SK-N-SH (cell line): ENCODE measurements at places on chromosomes 2 and 18.

- no peak for DNase-seq
Measured at GRCh38 chr2:222492683-222493082, 68.3 kb downstream of the SGPP2 start.

DNA sequence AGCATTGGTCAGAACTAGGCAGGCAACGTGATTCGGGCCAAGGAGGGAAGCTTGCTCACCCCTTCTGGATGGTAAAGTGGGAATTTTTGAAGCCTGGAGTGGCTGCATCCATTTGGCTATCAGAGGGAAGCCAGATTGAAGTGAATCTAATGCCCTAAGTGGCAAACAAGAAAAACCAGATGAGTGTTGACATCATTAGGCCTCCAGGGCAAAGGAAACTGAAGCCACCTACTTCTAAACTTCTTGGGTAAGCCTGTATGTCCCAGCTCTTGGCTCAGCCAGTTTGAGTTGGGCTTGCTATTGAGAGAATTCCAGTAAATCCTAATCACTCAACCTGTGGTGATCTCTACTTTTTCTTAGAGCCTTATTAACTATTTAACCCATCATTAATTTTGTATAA lies 20.9 kb downstream of the SOX11 start:
- no peak for DNase-seq

- no peak for DNase-seq
Measured at GRCh38 chr18:60943297-60943696, 389.9 kb upstream of the CDH20 start.

DNA sequence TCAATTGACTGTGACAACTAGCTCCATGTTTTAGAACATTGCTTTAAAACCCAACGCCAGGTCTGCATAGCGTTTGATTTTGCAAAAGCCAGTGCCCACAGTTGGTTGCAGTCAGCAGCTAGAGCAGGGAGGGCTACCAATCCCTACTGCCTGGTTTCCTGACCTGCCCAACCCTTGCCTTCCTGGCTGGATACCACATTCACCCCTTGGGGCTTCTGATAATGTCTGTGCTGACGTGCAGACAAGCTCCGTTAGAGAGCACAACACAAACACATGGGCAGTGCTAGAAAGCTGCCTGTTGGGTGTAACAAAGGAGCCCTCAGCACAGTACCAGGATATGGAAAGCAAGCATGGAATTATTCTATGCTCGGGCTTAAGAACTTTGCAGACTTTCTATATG lies 71.4 kb upstream of the THSD7B start:
- peak; percentile 20 for DNase-seq

DNA sequence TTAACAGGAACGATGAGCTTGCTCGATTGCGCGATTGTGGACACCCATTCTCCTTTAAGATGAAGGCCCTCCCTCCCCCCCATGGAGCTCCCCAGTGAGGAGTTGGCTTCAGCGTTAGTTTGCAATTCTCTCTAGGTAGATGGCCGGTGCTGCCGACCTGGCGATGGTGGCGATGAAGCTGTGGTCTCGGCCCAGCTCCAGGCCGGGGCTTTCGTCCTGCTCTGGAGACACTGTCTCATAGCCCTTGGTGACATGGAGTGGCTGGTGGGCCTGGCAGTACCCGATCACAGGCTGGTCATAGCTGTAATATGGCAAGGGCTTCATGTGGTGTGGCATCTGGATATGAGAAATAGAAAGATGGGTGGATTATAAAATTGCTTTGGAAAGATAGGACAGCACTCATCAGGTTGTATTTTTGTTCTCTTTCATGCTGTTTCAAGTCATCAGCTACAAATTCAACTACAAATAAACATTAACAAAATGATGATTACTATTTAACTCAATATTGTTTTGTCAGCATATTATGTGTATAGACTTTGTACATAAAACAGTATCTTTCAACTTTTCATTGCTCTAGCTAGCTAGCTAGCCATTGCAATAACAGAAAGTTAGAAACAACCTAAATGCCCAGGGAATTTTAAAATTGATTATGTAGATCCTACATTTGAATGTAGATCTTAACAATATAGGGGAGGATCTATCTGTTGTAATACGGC lies 773.4 kb downstream of the LRRTM4 start:
- no peak for DNase-seq

DNA sequence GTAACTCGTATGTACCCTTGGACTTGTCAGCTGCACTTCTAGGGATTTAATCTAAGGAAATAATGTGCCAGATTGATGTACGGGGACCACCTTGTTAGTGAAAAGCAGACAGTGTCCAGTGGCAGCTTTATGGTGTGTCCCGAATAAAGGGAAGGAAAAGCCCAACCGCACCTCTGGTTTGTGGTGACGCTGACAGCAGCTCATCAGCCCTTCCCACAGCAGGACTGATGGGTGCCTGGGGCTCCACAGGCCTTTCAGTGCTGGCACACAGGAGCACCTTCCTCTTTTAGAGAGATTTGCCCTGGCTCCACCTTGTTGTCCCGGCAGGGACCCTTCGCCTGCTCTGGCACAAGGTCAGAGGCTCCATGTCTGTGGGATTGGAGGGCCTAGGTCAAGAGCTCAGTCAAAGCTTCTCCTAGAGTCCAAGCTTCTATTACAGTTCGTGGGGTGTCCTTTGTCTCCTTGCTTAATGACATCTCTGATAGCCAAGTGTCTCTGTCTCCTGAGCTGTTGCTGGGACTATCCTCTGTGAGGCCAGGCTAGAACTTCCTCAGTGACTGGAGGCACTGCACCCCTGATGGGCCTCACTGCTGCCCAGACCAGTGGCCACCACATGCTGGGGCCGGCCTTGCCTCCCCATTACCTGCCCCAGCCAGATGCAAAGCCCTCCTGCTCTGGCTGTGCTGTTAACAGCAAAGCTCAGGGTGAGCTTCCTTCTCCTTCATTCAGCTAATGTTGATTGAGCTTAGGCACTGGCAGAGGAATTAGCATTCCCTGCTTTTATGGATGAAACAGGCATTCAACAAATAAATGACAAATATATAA lies 33.0 kb upstream of the SCLY start:
- DNase-seq: no peak

- DNase-seq: no peak
Measured at GRCh38 chr2:32614084-32614483, 13.8 kb upstream of the TTC27 start.

- DNase-seq: no peak
Measured at GRCh38 chr2:43482961-43483360, 112.9 kb downstream of the THADA start.
